Dermis microvascular lymphatic vessel endothelial cell (primary cell): ENCODE measurements at places on chromosomes 11 and 22. TPM values are rescaled to one million over a fixed set of nuclear protein-coding genes. Genes with fewer than 3 reads are reported as not detected.

The SEC14L6 gene
- under 0.01 and 0.13 TPM in 2 replicates for total RNA-seq

The CAPN5 gene
- total RNA-seq: 3.1 and 3.5 TPM in 2 replicates

The RFPL3 gene
- total RNA-seq: not detected in 2 replicates

The KRTAP5-9 gene
- not detected in 2 replicates for total RNA-seq

The TRAF6 gene
- total RNA-seq: 7.1 and 9.7 TPM in 2 replicates

The TMEM151A gene
- total RNA-seq: under 0.01 TPM in 1 of 2 replicates, not detected in the other

The KIAA0930 gene
- 39.3 and 57.7 TPM in 2 replicates for total RNA-seq

The PTPN5 gene
- not detected in 2 replicates for total RNA-seq

The P2RY6 gene
- total RNA-seq: 0.25 and 0.26 TPM in 2 replicates

The CNIH2 gene
- total RNA-seq: 0.25 TPM in 1 of 2 replicates, not detected in the other
